Mammary epithelial cell (primary cell): ENCODE measurements at places on chromosomes 12 and 14. TPM values are rescaled to one million over a fixed set of nuclear protein-coding genes. Genes with fewer than 3 reads are reported as not detected.

Gene TCL1B
- total RNA-seq, result not detected in 2 replicates

DNA sequence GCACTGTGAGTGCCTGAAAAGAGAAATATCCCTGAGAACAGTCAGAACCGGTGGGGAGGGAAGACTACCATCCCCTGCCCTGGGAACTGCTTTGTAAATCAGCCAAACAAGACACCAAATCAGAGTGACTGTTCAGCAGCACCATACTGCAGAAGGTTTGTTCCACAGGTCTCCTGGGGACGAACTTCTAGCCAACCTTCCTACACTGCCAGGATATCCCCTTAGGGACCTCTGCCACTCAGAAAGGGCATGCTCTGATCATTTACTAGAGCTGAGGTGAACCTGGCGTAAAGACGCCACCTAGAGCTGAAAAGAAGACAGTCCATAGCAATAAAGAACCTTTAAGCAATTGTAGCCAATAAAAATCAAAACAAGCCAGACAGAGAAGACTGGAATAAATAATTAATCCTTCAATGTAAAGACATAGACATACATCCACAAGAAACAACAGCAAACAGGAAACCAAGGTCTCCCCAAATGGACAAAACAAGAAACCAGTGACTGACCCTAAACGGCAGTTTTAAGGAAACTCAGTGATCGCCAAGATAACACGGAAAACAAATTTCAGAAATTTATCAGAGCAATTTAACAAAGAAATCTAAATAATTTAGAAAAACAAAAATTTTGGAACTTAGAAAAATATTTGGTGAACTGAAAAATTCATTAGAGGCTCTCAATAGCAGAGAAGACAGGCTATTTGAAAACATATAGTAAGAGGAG, 228.1 kb upstream of the AMIGO2 start:
- peak; percentile 65 for DNase-seq

- no peak for DNase-seq
Measured at GRCh38 chr14:95034788-95035187, 122.5 kb downstream of the DICER1 start.

DNA sequence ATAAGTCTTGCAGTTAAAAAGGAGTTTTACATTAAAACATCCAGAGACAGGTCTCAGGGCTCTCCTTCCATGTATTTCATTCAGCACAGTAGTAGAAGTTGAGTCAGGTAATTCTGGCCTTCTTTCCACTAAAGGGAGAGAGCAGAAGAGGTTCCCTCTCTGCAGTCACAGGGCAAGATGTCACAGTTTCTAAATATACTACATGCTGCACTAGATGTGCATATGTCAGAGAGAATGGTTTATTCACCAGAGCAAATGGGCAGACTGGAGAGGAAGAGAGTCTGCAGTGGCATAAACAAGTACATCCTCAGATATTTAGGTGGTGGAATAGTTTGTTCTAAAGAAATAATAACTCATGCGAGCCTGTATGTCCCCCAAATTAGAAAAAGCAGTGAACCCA, 132.0 kb downstream of the KICS2 start:
- DNase-seq, result no peak

Gene SERPINA5
- 1.7 TPM for total RNA-seq

GRCh38 chr14:86221000-86221399, 691.1 kb downstream of the FLRT2 start:
- no peak for DNase-seq

Gene ANO4
- not detected for total RNA-seq

DNA sequence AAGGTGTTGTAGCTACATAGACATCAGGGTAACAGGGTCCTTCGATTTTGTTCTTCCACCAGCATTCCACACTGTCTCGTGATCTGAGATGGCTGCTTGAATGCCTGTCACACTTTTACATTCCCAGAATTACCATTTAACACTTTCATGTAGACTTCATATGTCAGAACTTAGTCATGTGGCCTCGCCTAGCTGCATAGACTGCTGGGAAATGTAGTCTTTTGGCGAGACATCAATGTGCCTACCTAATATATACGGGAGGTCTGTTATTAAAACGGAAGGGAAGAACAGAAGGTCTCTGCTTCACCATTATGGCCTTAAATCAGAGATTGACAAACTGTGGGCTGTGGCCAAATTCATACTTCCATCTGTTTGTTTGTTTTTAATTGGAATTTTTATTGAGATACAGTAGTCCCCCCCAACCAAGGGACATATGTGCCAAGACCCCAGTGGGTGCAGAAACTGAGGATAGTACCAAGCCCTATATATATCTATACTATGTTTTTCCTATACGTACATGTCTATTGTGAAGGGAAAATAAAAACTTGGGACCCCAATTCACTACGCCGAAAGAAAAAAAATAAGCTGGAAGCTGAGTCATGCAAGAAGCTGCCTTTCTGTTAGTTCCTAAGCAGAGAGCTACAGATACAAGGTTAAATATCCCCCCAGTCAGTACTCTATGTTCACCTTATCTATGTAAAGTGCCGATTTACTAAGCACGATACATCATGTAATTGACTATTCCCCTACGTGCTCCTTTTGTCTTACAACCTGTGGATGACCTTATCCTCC, 11.3 kb upstream of the HRK start:
- no peak for DNase-seq

GRCh38 chr14:57918791-57919190, 52.9 kb upstream of the SLC35F4 start:
- DNase-seq, result peak; percentile 5

GRCh38 chr12:39613525-39613924, 6.1 kb downstream of the ABCD2 start:
- no peak for DNase-seq

DNA sequence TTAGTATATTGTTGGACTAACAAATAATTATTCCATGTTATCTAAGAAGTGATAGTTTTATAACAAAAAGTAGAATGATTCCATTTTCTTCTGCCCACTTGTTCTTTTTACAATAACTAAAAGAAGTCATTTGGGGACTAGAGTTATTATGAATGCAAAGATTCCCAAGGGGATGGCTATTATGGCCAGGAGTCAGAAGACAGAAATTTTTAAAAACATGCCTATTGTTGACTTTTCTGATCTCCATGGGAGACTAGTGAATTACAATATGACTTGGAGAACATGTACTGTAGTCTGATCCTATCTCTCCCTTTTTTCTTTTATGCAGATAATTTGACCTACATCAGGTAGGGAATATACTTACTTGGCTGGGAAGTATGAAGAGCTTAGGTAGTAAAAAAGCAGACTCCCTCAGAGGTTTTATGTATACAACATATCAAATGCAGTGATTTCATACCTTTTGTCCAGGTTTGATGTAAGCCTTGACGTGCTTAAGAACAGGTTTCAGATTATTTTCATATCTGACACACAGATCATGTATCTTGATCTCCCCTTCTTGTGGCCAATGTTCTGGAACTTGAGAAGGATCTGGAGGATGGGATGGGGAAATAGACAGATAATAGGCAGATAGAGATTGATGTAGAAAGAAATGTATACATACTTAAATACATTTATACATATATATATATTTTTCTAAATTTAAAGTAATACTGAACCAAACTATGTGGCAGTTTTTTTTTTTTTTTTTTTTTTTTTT, 41.0 kb upstream of the KCNJ8 start:
- no peak for DNase-seq

DNA sequence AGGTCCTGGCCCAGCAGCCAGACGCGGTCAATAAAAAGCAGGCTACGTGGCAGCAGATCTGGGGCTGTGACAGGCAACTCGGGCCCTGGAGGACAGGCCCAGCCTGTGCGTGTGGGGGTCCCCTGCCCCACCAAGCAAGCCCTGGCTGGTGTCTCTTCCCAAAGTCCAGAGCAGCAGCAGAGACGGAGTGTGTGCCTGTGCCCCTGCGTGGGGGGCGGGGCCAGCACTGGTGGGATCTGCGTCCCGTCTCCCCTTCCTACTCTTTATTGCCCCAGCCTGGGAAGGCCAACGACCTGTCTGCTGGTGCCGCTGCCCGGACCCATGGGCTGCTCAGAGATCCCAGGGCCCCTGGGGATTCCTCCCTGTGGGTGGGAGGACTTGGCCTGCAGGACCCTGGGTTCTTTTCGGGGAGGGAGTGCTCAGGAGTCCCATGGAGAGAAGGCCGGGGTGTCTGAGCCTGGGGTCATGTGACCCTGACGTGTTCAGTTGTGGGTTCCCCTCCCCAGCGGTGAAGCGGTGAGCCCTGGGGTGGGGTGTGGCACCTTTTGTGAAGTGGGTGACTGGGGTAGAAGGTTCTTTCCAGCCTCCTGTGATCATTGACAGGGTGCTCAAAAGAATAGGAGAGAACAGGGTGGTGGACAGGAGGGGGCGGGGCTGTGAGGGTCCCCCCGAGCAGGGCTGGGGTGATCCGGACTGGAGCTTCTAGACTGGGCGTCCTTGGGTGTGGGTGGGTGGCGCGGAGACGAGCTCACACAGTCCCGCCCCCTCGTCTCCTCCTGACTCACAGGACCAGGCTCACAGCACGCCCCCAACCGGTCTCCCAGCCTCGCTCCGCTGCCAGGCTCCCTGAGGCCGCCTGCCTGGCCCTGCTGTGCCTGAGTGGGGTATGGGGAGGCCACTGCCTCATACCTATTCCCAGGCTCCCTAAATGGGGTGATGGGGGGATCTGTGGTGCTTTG, 22.4 kb downstream of the ASPG start:
- no peak for DNase-seq

DNA sequence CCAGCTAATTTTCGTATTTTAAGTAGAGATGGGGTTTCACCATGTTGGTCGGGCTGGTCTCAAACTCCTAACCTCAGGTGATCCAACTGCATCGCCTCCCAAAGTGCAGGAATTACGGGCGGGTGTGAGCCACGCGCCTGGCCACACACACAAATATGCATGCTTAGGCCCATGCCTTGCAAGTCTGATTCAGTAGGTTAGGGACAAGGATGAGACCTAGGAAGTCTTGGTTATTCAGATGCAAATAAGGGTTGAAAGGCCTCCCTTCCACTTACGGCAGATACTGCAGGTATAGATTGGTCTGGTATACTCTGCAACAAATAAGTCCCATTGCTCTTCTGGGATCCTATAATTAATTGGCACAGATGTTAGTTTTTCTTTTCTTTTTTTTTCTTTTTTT, 32.9 kb downstream of the TXNRD1 start:
- DNase-seq, result no peak

Gene KIF26A
- 0.67 TPM for total RNA-seq

GRCh38 chr14:22007784-22008412, 334.3 kb upstream of the OR4E1 start:
- DNase-seq, result no peak

Gene EGLN3
- 2.6 and 8.3 TPM in 2 replicates for total RNA-seq

Gene CRIP2
- total RNA-seq, result 54.7 and 97.7 TPM in 2 replicates

DNA sequence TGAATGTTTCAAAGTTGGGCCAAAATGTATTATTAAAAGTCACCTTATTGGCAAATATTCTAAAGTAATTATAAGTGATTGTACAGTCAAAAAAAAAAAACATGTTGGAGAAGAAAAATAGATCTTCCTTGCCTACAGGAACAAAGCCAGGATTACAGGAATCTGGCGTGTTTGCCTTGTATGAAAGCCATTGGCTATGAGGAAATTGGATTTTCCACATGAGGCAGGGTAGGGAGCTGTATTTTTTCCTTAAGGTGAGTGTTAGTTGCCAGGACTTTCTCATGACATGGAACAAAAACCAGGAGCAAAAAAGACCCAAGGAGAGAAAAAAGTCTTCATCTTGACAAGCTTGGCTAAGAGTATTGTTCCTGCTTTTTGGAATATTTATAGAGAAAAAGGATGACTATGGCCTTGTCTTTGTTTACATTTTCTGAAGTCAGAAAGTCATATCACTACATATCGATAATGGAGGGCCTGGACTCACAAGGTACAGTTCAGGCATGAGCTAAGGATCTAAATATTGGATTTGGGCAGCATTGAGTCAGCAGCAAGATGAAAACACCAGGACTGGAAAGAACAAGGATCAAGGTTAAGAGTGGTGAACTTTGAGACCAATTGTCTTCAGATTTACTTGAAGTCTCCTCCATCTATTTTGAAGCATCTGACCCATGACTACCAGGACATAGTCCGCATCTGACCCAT, 68.4 kb upstream of the FLRT2 start:
- DNase-seq, result no peak

Gene EID3
- total RNA-seq, result 5.8 and 6.3 TPM in 2 replicates

GRCh38 chr12:116376354-116377193, 99.1 kb upstream of the MED13L start:
- no peak for DNase-seq

Gene RNASE7
- total RNA-seq, result 43.0 and 87.2 TPM in 2 replicates

DNA sequence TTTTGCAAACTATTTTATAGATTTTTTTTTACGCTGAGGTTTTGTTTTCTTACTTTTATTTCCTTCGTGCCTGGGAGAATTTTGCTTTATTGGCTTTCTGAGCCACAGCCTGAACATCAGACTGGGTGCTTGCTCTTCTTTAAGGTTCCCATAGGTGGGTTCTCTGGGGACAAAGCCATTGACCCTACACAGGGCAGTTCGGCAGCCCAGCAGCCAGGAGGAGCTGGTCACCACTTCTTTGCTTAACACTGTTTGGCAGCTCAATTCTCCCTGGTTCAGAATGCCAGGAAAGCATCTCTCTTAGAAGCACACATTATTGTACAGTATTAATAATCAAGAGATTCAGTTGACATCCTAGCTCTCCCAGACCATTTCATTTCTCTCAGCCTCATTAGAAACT, 140.8 kb upstream of the NEDD1 start:
- DNase-seq, result no peak

Gene PCED1B
- total RNA-seq, result 2.3 TPM

DNA sequence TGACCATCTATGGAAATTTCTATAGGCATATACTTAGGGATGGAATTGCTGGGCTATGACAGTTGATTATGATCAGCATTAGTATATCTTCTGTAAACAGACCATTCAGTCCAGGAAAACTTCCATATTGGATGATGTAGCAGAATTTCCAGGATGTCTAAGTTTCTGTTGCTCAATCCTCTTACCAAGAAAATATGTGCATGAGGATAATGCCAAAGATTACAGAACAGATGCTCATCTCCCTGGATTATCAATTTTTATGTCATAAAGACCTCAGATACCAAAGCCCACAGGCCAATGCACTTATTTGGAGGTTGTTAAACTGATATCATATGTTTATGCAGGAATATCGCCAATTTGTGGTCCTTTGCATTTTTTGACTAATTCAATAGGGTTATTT, 354.4 kb upstream of the FLRT2 start:
- DNase-seq, result no peak

Gene CD163
- total RNA-seq, result 0.17 TPM

DNA sequence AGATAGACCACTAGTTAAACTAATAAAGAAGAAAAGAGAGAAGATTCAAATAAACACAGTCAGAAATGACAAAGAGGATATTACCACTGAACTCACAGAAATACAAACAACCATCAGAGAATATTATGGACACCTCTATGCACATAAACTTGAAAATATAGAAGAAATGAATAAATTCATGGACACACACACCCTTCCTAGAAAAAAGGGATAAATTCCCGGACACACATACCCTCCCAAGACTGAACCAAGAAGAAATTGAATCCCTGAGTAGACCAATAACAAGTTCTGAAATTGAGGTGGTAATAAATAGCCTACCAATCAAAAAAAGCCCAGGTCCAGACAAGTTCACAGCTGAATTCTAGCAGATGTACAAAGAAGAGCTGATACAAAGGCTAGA, 187.9 kb downstream of the SEC23A start:
- DNase-seq, result no peak

- no peak for DNase-seq
Measured at GRCh38 chr12:121232163-121232562, 22.2 kb downstream of the P2RX4 start.

Gene KRT86
- 6.3 TPM for total RNA-seq

- no peak for DNase-seq
Measured at GRCh38 chr14:104220215-104221070, 82.1 kb downstream of the KIF26A start.

GRCh38 chr12:100138048-100138802, 4.4 kb downstream of the BLTP3B start:
- DNase-seq, result peak; percentile 41

GRCh38 chr12:105554223-105554678, 223.8 kb downstream of the C12orf75 start:
- no peak for DNase-seq
